AG04449 (cell line): ENCODE measurements at places on chromosomes 6 and 20.

DNA sequence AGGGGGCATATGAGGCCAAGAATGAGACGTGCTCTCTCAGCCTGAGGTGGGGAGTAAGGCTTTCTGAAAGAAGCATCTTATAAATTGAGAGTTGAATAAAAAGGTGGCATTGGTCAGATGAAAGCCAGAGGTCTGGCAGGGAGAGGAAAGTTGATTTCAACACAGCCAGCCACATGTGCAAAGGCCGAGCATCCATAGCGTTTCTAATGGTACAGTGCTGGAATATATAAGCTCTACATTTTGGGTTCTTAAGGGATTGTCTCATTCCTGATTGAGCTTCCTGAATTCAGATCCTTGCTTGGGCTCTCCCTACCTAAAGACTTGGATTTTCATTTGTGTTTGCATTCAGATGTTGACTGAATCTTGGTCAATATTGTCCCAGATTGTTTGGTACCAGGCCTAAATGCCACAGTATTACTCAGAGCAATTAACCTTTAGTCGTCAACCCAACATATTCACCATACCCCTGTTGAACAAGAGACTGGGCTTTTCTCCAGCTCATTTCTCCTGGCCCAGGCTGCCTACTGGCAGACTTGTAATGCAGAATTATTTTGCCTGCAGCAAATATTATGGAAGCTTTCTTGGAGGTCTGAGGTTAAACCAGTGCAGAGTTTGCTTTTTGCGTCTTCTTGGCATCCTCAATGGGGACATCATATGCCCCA lies 14.5 kb upstream of the BCAS1 start:
- DNase-seq = no peak

DNA sequence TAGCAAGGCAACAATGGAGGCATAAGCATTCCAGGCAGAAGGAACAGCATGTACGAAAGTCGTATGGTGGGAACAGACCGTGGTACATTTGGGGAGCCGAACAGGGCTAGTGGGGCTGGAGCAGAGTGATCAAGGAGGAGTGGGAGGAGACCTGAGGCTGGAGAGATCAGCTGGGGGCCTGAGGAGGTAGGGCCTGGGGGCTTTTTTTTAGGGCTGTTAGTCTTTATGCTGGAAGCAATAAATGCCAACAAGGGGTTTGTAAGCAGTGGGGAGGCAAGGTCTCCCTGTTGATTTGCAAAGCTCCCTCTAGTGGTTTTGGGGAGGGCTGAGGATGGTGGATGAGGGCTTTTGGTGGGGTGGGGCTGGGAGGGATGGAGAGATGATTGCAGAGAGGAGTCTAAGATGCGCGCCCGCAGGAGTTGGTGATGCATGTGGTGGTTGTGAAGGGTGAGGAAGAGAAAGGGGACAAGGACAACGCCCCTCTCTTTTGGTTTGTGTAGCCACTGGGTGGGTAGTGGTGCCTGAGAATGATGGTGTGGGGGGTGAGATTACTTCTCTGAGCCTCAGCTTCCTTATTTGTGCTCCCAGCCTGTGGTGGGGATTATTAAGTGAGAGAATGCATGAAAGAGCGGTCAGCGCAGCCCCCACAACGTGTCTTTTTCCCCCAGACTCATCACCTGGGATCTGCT lies 74.1 kb upstream of the TOX2 start:
- DNase-seq = no peak

- DNase-seq = no peak
Observed at GRCh38 chr6:52612336-52613054, 35.6 kb upstream of the TRAM2 start.

DNA sequence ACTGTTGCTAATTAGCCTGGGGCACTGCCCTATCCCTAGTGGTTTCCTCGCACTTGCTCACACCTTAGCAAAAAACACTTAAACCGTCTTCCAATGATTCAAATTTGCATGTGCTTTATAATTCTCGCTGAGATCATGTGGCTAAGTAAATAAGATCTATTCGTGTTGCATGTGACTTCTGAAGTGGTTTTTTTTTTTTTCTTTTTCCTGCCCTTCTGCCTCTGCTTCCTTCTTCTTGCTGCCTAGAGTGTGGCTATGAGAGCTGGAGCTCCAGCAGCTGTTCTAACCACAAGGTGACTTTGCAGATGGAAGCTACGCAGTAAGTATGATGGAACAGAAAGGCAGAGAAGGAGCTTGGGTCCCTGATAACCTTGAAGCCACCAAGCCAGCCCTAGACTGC lies 36.5 kb downstream of the SULF2 start:
- DNase-seq = no peak

DNA sequence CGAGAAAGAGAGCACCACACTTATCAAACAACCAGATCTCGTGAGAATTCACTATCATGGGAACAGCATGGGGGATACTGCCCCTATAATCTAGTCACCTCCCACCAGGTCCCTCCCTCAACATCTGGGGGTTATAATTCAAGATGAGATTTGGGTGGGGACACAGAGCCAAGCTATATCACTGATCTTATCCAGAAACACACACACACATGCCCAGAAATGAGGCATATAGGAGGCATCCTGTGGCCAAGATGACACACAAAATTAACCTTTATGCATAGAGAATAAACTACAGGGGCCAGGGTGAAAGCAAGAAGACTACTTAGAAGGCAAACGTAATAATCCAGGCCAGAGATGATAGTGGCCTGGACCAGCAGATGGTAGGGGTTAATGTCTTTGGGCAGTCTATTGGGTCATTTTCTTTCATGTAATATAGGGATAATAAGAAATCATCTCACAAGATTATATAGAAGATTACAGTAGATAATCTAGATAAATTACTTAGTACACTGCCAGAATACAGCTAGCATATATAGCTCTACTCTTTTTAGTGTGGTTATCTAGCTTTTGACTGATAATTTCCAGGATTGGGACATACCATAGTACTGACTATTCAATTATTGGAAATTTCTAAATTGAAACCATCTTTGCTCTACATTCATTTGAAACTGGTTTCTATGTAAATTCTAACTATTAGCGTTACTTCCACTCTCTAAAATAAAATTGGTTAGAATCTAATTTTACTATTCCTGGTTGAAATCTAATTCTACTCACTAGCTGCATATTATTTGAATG lies 20.0 kb downstream of the RNF144B start:
- no peak for DNase-seq

- no peak for DNase-seq
Observed at GRCh38 chr6:1600764-1601157, 9.0 kb upstream of the FOXC1 start.

DNA sequence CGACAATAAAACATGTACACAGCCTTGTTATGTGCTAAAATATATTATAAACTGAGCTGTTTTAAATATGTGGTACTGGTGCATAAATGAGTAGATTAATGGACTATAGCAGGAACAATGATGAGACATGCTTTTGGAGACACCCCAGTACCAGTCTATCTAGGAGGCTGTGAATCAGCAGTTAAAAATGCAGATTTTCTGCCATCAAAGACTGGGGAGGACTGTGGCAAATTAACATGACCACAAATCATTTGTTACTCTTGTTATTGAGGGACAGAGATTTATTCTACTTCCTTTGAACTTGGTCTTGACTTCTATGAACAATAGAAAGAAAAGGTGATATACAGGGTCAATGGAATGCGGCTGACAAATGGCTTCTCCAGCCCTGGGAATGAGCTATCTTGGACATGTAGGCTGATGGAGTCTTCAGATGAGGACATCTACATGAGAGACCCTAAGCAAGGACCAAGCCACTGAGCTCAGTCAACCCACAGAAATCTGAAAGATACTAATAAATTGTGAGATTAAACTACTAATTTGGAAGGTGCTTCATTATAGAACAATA lies 551.7 kb upstream of the GJE1 start:
- DNase-seq = no peak

DNA sequence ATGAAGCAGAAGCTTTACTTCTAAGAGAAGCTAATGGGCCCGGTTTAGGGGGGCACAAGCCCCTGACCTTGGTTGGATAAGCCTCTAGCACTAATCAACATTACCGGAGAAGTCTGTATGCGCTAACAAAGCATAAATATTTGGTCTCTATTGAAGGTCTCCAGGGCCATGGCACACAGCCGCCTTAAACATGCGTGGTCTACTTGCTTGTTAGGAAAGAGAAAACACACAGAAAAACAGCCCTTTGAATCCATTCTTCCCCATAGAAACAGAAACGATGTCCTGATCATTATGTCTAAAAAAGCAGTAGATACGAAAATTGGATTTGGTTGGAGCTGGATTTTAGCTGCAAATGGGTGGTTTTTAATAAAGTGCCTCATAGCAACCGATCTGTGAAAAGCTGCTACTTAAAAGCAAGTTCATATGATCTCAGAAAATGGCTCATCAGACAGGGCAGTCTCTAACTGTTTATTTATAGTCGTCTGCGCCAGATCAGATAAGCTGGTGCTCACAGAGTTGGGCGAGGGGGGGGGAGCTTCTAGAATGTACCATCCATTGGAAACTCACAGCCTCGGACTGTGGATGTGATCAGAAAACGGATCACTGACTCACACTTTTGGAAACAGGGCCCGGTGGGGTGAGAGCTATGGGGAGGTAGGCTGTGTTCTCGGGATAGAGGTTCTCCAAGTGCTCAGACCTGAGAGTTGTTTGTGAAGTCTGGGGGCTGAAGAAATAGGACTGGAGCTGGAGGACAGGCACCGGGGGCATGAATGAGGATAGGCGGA lies 35.3 kb upstream of the APCDD1L start:
- peak; percentile 85 for DNase-seq

DNA sequence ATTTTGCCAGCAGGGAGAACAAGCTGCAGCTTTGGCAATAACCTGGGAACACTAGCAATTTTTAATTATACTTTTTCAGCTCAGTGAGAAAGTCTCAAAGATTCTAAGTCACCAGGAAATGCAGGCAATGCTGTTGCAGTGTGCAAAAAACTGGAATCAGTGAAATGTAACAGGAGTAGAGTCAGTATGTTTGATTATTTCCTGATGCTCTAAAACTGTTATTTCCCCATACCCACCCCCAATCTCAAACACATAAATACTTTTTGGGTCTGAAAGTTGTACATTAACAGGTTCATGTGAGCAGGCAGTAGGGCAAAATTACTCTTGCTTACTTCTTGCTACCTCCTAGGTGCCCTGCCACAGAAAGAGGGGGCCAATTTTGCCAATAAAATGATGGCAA lies 65.4 kb upstream of the BEND6 start:
- DNase-seq = no peak

GRCh38 chr20:34896086-34896621 lies 19.7 kb downstream of the ACSS2 start:
- no peak for DNase-seq

- DNase-seq = no peak
Observed at GRCh38 chr6:165013701-165014100, 295.7 kb downstream of the C6orf118 start.

DNA sequence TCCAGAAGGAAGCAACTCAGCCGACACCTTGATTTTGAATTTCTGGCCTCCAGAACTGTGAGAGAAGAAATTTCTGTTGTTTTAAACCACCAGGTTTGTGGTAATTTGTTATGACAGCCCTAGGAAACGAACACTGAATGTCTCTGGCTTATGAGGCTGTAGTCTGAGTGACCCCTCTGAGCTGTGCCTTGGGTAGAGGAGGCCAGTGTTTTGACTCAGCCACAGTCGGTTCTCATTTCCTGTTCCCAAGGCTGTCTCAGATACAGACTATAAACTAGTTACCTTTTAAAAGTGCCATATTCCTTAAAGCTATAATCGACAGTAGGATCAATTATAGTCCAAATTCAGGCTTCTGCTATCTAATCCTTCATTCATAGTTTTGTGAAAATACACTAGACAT lies 391.2 kb upstream of the MAP3K7 start:
- DNase-seq = no peak

- no peak for DNase-seq
Observed at GRCh38 chr6:107621229-107621937, 131.5 kb downstream of the SOBP start.

- no peak for DNase-seq
Observed at GRCh38 chr6:127484212-127484863, 25.1 kb upstream of the KIAA0408 start.

DNA sequence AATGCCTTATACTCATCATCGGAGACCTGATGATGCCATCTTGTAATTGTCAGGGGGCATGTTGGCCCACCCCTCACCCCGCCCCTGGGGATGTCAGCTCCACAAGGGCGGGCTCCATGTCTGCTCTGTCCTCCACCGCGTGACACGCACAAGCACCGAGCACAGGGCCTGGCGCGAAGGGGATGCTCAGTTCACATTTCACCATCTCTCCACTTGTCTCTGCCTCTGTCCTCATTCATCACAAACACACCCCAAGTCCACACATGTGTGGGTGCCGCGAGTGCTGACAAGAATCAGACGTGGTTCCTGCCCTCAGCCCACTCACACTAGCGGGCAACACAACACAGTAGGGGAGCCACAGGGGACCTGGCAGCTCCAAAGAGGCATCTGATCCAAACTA lies 151.2 kb upstream of the PTPN1 start:
- no peak for DNase-seq

- DNase-seq = no peak
Observed at GRCh38 chr6:43738877-43739641, 31.0 kb upstream of the VEGFA start.

GRCh38 chr6:54717849-54718455 lies 128.6 kb upstream of the FAM83B start:
- no peak for DNase-seq

DNA sequence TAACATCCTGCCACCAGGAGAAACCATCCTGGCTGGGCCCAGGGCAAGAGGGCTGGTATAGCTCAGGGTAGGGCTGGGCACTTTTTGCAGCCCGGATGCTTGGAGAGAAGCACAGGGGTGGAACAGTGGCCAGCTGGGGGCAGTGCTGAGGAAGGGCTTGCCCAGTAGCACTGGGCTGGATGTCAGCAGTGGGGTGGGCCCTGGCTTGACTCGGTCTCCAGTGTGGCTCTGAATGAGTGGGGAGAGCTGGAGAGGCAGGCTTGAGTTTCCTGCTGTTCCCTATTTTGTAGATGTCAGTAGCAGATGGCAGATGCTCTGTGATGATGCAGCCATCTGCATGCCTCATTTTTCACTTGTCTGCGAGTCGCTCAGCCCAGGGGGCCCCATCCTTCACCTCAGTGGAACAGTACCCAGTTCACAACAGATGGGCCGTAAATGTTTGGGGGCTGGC lies 56.3 kb upstream of the TULP1 start:
- no peak for DNase-seq

- DNase-seq = no peak
Observed at GRCh38 chr6:157761926-157762325, 61.1 kb upstream of the SNX9 start.

DNA sequence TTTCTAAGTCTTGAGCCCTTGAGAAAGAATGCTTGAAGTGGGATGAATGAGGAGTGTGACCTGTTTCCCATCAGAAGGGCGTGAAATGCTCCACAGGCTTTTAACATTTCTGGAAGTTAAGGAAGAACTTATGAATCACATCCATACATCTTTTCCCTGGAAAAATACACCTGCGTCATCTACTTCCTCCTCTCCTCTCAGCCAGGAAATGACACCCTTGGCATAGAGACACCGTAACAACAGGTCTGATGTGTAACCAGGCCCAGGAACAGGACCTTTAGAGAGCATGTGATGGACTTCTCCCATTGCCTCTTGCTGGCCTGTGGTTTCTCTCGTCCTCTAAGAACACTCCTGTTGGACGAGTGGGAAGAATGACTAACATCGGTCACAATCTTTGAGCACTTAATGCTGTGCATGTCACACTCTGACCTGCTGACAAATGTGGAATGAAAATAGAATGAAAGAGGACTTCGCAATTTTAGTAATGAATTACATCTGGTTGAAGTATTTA lies 28.5 kb upstream of the CITED2 start:
- peak; percentile 91 for DNase-seq
